ENCODE measurements at places on chromosomes 5 and 9.

- DNase-seq: no peak
Measured at GRCh38 chr5:169303119-169303515, 2.2 kb upstream of the SLIT3 start.

DNA sequence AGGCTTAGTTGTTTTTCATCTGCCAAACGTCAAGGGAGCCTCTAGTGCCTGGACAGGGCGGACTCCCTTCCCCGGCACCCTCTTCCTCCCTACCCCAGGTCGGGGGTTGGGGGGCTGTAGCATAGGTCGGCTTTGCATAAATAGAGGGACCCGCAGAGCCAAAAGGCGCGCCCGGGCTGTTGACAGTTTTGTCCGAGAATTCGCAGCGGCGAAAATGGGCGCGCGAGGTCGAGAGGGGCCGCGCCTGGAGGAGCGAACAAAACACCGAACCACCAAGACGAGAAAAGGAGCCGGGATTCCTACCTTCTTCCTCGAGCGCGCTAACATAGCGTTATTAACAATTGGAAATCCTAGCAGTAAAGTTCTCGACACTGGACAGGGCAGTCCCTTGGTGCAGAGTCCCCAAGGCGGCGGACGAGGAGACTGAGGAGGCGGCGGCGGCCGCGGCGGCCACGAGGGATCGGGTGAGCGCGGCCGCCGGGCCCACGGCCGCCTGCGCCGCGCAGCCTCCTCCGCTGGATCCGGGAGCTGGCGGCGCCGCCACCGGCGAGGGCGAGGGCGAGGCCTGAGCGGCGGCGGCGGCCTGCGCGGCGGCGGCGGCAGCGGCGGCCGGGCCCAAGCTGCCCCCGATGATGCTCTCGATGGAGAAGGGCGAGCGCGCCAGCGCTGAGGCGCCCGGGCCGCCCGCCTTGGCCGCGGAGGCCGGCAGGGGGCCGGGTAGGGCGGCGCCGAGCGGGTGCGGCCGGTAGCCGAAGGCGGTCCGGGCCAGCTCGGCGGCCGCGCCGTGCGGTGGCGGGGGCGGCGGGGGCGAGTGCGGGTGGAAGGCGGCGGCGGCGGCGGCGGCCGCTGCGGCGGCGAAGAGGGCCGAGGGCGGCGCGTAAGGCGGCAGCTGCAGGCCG, 1.7 kb downstream of the FOXD1 start:
- peak; percentile 40 for DNase-seq

DNA sequence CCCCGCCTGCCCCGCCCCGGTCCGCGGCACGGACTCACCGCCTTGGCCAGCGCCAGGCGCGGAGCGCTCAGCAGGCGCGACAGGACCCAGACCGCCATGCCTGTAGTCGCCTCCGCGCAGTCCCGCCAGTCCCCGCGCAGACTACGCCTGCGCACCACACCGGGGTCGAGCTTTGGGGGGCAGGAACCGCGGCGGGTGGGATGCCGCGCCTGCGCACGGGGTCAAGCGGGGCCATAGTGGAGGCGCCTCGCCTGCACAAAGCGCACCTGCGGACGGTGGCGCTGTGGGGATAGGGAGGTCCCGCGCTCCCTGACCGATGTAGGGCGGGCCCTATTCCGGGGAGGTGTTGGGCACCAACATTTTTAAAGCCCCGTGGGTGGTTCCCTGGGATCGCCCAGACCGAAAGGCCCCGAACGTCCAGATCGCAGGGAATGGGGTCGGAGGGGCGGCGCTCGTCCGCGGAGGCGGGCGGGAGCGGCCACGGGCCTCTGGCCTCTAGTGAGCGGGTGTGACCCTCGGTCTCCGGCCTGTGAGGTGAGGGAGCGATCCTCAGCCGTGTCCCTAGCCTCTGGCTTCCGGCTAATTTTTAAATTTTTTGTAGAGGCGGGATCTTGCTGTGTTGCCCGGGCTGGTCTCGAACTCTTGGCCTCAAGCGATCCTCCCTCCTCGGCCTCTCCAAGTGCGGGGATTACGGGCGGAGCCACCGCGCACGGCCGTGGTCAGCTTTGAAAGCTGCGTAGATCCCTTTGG, 70.8 kb upstream of the LPCAT1 start:
- no peak for DNase-seq

GRCh38 chr9:87223392-87224246, 274.0 kb upstream of the DAPK1 start:
- DNase-seq: no peak

DNA sequence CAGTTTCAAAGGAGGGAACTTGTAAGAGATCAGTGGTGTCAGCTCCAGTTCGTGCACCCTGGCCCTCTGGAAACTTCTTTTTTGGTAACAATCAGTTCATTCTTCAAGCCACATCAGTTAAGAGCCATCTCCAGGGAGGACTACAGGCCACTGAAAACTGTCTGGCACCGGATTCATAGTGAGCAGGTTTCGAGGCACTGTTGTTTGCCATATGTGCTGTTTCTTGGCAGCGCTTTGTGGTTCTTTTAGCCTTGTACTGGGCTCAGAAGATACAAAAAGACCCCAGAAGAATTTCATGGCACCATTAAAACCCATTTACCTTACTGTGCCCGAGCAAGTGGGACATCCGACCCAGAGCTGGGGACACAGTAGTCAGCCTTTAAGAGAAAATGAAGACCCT, 68.5 kb downstream of the OTULIN start:
- DNase-seq: no peak

Data from HuH-7 (cell line).